ENCODE measurements at places on chromosomes 12 and 14.

DNA sequence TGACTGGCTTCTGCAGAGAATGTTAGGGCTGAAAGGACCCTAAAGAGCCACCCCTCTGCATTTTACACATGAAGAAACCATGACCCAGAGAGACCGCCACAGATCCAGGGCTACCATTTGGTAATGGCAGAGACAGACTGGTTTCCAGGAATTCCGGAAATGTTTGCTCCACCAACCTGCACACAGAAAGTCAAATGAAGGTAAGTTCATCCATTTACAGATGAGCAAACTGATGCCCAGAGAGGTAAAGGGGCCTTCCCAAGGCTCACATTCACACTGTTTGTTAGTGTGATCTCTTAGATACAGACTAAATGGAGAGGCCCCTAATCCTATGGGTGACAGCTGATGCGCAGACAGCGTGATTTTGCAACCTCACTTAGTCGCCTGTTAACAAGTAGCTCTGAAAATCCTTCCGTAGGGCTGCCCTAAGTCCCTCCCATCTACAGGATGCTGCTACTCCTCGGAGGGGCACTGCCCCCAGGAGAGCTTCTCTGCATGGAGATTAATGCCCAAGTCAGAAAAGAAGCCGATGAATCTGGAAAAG, 33.8 kb downstream of the ZFP36L1 start:
- DNase-seq, result no peak

GRCh38 chr12:38541849-38542248, 225.3 kb downstream of the ALG10B start:
- no peak for DNase-seq

- peak; percentile 85 for DNase-seq
Measured at GRCh38 chr12:124609041-124609989, 41.9 kb upstream of the NCOR2 start.

- no peak for DNase-seq
Measured at GRCh38 chr12:128684352-128684751, 139.4 kb downstream of the SLC15A4 start.

DNA sequence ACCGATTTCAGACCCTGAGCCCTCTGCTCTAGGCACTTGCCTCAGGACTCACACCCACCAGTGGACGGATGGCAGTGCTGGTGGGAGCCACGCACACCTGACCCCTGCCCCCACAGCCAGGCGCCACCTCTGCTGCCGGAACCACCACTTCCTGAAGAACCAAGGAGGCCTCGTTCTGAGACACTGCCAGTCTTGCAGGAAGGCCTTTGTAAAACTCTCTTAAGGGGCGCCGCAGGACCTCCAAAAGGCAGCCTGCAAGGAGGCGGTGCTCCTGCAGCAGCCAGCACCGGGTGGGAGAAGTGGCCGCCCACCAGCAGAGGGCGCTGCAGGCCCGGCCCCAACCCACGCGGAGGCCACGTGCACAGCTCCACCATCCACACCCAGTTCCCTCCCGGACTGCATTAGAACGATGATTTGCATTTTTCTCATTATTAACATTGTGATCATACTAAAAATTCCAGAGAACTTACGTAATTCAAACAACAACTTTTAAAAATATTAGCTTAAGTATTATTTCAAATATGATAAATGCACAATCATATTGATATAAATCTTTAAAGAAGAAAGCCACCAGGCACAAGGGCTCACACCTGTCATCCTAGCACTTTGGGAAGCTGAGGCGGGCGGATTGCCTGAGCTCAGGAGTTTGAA, 12.8 kb downstream of the STX2 start:
- DNase-seq, result peak; percentile 86

GRCh38 chr12:106157802-106158201, 19.0 kb upstream of the NUAK1 start:
- no peak for DNase-seq

- no peak for DNase-seq
Measured at GRCh38 chr14:105060751-105061427, 4.3 kb downstream of the GPR132 start.

DNA sequence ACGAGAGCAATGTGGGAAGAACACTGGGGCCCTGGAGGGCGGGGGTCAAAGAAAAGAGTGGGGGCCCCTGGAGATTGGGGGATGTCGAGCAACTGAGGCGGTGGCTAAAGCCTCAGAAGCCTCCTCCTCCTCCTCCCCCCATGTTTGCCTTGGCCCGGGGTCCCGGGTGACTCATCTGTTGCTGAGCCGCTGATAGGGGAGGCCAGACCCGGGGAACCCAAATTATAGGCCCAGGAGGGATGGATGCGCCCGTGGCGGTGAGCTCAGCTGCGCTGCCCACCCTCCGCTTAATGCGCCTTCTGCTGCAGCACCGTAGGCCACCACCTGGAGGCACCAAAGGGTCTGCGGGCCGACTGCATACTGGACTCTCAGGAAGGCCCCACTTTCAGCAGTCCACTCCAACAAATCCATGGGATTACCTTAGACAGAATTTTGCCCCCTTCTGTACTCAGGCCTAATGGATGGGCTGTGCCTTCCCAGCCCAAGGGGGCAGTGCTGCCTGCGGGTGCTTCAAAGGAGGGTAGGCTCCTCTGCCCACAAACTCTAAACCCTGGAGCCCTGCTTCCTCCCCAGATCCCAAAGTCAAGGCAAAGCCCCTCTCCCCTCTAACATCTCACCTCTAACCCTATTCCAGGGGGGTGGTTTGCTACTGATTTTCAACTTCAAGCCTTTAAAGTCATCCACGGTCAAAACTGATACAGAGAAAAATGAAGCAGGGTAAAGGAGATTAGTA, 2.6 kb upstream of the WNT10B start:
- DNase-seq, result no peak

DNA sequence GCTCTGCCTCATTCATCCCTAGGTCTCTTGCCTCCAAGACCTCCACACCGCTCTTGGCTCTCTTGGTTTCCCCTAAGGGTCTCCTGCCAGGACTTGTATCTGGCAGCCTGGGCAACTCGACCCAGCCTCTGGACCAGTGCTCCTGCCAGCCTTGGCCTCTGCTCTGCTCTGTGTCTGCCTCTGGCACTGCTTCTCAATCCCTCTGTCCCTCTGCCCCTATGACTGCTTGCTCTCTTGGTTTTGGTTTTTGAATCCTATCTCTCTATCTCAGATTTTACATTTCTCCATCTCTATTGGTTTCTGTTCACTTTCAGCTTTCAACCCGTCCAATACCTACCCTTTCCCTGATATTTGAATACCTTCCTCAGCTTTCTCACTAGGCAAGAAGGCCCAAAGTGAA, 6.3 kb downstream of the ITGA5 start:
- DNase-seq, result no peak

DNA sequence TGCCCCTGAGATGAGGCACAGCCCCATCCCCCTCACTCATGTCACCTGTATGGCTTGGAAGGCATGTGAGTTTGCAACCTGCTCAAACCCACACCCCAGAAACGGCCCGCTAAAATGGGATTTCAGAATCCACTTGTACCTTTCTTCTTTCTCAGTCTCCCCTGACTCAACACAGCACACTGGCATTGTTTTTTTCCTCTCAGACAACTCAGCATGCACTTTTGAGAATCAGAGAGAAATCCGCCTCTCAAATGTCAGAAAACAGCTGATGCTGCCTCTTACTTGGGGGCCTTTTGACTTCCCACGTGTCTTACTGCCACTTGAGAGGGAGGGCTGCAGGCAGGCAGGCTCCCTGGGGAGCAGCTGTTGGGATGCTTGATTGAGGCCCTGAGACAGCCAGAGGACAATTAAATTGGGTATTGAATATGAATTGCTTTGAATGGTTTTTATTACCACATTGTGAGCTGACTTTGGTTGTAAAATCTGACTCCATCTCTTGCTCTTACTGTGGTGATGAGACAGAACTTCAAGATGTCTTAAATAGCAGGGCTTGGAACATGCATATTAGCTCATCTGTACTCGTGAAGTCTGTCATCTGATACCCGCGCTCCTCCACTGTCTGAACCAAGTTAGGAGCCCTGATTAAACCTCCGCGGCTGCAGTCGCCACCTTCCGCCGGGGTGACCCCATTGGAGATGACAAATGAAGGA, 96.6 kb downstream of the APAF1 start:
- no peak for DNase-seq

DNA sequence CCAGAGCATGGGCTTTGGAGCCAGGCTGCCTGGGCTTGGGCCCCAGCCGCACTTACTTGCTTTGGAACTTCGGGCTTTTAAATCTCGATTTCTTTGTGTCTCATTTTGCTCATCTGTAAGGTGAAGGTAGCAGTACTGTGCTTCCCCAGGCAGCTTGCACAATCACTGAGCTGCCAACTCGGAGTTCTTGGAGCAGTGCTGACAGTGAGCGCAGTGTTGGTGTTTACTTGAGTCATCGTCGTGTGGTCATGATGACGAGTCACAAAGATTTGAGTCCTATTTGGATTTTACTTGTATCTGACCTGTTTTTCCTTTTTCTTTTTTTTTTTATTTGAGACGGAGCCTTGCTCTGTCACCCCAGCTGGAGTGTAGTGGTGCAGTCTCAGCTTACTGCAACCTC, 31.3 kb upstream of the ATF1 start:
- DNase-seq, result no peak

- DNase-seq, result no peak
Measured at GRCh38 chr12:56591126-56591525, 39.0 kb downstream of the BAZ2A start.

GRCh38 chr14:60227291-60227690, 21.7 kb upstream of the PPM1A start:
- DNase-seq, result peak; percentile 17

DNA sequence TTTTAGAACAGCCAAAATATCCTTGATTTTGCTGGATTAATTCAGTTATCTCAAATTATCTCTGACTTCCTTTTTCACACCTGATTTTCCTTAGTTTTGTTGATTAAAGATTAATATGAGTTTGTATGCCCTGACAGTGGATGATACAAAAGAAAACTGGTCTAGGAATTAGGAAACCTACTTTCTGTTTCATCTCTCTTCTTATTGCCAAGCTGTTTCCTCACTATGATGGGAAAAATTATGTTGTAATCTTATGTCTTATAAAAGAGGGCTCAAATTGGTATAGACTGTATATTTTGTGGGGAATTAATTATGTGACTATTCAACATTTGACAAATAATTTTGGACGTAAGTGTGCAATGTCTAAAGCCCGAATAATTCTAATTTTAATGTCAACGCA, 271.6 kb downstream of the FBXL14 start:
- DNase-seq, result peak; percentile 39

- no peak for DNase-seq
Measured at GRCh38 chr12:92226961-92227360, 81.3 kb upstream of the BTG1 start.

GRCh38 chr14:67776653-67777322, 39.6 kb downstream of the ZFYVE26 start:
- DNase-seq, result no peak

- no peak for DNase-seq
Measured at GRCh38 chr12:56338308-56339157, at the start of gene IL23A. Gene IL23A, plus strand, starts transcription at chr12:56338884. Its CDS starts 161 bp downstream, at chr12:56339045.

- no peak for DNase-seq
Measured at GRCh38 chr12:67078957-67079356, 190.2 kb upstream of the CAND1 start.

DNA sequence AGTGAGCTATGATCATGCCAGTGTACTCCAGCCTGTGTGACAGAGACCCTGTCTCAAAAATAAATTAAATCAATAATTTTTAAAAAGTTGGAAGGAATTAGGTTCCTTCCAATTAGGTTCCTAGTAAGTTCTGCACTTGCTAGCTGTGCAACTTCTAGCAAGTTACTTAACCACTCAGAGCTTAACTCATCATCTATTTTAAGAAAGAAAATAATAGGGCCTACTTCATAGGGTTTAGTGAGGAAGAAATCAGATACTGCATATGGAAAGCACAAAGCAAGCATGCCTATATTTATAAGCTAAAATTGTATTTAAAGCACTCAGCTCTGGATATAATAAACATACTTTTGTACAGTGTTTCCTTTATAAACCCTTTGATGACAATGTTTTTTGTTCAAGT, 10.7 kb downstream of the FOXN3 start:
- no peak for DNase-seq

DNA sequence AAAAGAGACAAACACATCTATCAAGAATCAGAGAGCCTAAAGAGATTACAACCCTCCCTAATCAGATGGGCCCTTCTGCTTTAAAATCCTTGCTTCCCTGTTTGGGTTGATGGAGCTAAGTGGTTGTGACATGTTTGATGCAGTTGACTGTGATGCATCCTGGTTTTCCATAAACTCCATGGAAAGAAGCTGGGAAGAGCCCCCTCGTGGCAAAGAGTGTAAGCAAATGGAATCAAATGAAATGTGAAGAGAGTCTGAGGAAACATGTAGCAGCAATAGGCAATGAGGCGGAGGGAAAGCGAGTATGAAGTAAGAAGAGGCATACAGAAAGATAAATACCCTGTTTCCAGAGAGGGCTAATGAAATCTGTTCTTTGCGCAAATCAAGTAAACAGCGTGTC, 70.4 kb upstream of the SLCO1C1 start:
- DNase-seq, result no peak

DNA sequence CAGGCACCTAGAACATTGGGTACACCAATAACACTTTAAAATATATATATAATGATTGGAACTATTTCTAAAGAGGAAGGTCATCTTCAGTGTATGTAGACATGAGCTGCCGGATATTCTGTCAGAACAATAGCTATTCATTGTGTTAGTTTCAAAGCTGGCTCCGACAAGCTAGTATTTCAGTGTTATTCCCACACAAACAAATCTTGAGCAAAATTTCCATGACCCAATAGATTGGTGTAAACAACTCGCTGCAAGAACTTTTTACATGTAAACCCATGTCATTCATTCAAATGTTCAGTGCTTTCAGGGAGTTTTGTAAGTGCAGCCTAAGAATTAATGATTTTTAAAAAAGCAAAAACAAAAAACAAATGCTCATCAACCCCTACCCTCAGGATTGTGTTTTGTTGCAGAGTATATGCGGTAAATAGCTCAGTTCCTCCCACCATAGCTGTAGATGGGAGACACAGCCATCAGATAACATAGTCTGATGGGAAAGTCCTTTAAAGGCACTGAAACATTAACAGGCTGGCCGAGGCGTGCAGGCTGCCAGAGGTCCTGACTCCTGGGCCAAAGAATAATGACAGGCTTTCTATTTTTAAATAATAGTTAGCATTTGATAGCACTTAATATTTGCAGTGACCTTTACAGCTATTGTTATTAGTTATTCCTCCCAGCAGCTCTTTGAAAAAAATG, 150.3 kb upstream of the ARHGAP5 start:
- no peak for DNase-seq

GRCh38 chr14:37411079-37411735, 183.8 kb downstream of the FOXA1 start:
- DNase-seq, result no peak

- peak; percentile 92 for DNase-seq
Measured at GRCh38 chr12:113591480-113591974, 119.9 kb upstream of the LHX5 start.

GRCh38 chr14:74508292-74508731, 14.7 kb downstream of the ISCA2 start:
- DNase-seq, result no peak

Data from OCI-M1 (cell line).